ENCODE measurements at places on chromosomes 5 and 9.
A peak's percentile ranks its signal among the peaks of the same experiment; 100 is the strongest.

GRCh38 chr9:102178811-102179210, 440.4 kb upstream of the GRIN3A start:
- no peak for DNase-seq

DNA sequence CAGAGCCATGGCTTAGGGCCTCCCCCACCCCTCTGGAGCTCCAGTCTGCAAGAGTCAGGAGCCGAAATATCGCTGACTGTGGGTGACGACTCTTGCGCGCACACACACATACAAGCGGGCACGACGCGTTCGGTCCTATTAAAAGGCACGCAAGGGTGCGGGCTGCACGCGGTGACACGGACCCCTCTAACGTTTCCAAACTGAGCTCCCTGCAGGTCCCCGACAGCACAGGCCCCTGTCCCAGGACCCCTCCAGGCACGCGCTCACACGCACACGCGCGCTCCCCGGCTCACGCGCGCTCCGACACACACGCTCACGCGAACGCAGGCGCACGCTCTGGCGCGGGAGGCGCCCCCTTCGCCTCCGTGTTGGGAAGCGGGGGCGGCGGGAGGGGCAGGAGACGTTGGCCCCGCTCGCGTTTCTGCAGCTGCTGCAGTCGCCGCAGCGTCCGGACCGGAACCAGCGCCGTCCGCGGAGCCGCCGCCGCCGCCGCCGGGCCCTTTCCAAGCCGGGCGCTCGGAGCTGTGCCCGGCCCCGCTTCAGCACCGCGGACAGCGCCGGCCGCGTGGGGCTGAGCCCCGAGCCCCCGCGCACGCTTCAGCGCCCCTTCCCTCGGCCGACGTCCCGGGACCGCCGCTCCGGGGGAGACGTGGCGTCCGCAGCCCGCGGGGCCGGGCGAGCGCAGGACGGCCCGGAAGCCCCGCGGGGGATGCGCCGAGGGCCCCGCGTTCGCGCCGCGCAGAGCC, at the start of gene GRIN1:
TSS of gene GRIN1 (plus strand) at position 433 of the 746 bp plus-strand sequence. CDS start 333 bp downstream, outside the sequence.
- DNase-seq = peak; percentile 33

GRCh38 chr9:128800061-128800460, 13.0 kb downstream of the TBC1D13 start:
- no peak for DNase-seq

DNA sequence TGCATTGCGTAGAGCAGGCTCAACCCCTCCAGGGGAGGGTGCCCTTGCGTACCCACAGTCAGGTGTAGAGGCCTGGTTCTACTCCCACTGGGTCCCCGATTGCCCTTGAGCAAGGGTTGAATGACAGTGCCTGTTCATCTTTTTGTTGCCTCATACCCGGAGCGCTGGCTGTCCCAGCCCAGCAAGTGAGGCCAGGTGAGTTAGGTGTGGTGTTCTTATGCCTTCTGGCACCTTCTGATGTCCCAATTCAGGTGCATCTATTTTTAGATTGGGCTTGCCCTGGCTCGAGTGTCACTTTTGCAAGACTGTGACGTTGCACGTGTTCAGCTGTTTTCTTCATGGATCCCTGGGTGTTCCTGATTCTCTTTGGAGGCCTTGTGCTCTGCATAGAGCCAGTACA, 257.8 kb downstream of the GOLPH3 start:
- DNase-seq = no peak

DNA sequence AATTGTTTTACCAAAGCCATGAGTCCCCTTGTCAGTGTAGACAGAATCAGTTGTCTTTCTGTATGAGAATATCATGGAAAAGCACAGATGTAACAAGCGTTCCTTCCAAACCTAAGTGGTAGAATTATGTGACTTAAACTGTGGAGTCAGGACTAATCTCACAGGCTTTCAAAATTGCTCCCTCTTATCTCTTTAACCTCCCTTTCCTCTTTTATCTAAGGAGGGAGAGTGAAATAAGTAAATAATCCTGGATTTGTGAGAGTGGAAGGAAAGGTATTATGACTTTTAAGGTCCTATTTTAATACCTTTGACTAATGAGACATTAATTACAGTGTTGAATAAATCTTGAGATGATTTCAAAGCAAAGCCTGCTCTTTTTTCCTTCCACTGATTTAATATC, 52.4 kb upstream of the LIFR start:
- no peak for DNase-seq

- DNase-seq = no peak
These were observed 308.4 kb downstream of the PDE4D start for GRCh38 chr5:59584858-59585846.

DNA sequence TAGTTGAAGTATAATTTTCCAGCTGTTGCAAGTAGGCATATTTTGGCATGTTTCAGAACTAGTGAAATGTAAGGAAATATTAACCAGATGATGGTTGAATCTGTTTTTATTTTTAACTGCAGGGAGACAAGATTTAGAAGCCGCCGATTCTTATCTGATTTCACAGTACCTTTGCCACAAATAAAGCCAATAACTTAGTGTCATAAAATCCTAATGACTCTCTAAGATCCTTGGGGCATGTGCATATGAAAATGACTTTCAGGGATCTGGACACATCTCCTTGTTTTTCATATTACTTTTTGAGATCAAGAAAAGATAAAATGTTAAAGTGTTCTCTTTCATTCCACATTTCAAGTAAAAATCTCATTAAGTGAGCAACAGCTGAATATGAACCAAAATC, 125.8 kb upstream of the CNTLN start:
- DNase-seq = no peak

- no peak for DNase-seq
These were observed 14.2 kb upstream of the CCDC180 start for GRCh38 chr9:97293207-97293721.

GRCh38 chr5:121937762-121938161, 24.0 kb upstream of the SRFBP1 start:
- no peak for DNase-seq

GRCh38 chr5:156991714-156992113, 28.7 kb upstream of the TIMD4 start:
- no peak for DNase-seq

- DNase-seq = no peak
These were observed 31.1 kb upstream of the FRMD3 start for GRCh38 chr9:83569326-83569725.

DNA sequence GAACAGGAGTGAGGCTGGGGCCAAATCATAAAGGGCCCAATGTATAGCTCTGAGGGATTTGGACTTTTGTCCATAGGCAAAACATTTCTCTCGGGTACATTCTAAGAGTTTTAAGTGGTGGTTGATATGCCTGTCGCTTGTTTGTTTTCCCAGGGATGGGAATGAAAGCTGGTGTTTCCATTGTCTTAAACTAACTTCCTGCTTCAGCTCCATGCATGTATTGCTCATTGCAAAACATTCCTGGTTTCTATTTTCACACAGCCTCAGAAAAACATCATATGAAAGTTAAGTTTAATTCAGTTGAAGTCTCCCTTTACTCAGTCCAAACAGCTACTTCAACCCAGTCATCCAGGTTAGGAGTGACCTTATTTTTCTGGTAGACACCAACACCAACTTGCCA, 235.0 kb downstream of the ACTL7B start:
- DNase-seq = no peak

- DNase-seq = no peak
These were observed 88.0 kb upstream of the SLC12A2 start for GRCh38 chr5:127995556-127995955.

GRCh38 chr5:108430931-108431608, 49.2 kb upstream of the FBXL17 start:
- no peak for DNase-seq

DNA sequence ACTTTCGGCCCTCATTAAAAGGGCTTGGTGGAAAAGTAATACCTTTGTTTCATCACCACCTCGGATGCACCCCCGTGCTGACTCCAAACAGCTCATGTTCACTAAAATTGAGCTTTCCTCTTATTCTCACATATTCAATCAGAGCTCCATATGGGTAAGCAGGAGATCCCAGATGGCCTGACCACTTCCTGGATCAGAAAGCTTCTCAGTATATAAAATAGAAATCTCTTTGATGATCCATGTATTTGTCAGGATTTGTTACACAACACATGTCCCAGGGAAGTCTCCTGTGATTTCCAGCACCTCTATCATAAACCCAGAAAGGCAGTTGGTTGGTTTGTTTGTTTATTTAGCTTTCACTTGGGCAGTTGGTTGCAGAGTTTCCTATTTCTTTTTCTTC, 402.0 kb downstream of the MLLT3 start:
- DNase-seq = no peak

DNA sequence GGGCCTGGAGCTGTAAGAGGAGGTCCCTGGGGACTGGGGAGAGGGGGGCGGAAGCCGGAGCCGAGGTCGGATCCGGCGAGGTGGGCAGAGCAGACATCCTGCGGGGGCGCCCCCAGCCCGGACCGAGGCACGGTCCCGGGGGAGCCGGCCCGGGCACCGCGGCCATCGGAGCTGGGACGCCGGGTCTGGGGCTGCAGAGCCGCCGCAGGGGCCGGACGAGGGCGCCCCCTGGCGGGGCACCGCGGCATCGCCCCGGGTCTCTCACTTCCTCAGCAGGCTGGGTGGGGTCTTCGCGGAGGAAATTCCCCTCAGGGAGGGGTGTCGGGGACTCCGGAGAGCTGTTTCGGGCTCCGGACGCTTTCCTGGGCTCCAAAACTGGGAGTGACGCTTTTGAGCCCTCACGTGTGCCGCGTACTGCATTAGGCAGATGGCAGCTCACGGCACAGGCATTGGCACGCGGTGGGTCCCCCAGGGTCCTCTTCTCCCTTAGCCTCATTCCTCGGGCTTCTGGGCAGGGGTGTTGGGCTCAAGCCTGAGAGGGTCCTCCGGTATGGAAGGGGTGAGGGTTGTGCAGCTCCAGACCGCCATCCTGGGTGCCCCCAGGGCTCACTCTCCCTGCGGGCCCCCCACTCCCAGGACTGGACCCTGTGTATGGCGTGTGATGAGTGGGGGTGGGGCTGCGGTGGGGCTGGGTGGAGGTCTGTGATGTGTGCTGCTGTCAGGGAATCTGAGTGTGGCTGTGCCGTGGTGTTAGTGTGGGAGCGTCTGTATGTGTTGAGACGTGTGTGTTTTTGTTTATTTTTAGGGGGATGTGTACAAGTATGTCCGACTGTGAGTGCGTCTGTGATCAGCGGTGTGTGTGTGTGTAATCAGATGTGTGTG, 29.6 kb downstream of the LHX2 start:
- DNase-seq = no peak

DNA sequence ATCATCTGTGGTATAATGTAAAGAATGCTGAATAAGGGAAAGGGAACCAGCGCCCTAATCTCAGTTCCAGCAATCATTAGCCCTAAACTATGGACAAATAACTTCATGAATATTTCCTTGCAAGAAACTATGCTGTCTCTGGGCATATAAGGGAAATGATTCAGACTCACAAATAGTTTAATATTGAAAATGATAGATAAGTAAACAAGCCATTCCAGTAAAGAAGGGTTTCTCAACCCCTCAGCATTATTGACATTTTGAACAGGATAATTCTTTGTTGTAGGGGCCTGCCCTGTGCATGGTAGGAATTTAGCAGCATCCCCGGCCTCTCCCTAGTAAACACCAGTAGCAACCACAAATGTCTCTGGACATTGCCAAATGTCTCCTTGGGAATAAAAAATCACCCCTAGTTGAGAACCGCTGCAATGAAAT, 23.8 kb downstream of the C5 start:
- DNase-seq = no peak

DNA sequence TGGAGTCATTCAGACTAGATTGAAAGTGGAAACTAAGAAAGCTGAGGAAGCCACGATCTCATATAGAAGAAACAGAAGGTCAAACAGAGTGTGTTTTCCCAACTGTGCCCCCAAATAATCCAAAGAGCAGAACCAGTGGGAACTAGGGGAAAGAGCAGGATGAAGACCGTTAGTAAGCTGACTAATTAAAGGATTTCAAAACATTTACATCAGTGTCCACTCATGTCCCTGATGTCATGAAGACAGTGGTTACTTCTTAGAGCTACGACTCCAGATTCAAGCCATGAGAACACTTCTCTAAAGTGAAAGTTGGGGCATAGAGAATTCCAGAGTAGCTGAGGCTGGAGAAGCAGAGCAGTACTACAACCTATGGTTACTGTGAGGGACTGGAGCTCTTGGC, 119.6 kb upstream of the SLC12A2 start:
- no peak for DNase-seq

DNA sequence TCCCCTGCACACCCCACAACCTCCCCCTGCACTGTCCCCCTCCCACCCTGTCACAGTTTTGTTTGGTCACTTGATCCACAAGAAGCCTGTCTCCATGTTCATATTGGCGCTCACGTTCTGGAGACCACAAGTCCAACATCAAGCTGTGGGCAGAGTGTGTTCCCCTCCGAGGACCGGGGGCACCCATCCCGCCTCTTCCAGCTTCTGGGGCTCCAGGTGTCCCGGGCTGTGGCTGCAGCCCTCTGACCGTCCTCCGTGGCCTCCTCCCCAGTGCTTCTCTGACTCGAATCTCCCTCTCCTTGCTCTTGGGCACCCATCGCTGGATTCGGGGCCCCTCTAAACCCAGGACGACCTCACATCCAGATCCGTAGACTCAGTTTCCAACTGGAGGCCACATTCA, 49.2 kb downstream of the PLEKHG4B start:
- DNase-seq = no peak

GRCh38 chr5:177421062-177421798, 5.2 kb upstream of the GRK6 start:
- no peak for DNase-seq

DNA sequence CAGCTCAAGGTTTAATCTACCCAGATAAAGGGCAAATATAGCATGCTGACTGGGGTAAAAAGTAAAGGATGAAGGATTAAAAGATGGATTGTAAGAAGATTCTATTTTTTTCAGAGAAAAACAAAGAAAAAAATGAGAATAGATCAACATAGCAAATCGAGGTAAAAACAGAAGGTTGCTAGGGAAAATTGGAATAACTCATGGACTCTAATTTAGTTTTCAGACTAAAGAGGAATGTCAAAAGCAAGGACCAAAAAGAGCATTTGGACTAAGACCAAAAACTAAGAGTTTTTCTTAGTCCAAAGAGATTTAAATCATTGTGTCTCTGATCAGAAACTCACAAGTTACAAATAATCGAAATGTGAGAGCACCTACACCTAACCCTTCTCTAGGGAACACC, 250.7 kb upstream of the PTPRD start:
- no peak for DNase-seq

DNA sequence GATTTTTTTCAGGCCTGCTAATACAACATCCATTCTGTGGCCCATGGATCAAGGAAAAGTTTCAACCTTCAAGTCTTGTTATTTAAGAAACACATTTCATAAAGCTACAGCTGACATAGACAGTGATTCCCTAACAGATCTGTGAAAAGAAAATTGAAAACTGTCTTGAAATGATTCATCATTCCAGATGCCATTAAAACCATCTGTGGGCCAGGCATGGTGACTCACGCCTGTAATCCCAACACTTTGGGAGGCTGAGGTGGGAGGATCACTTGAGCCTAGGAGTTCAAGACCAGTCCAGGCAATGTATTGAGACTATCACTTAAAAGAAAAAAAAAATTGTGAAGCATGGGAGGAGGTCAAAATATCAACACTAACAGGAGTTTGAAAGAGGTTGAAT, 6.0 kb downstream of the RAPGEF6 start:
- DNase-seq = no peak

- no peak for DNase-seq
These were observed 556.0 kb downstream of the EBF1 start for GRCh38 chr5:158543539-158544387.

GRCh38 chr5:93607367-93608258, 24.6 kb downstream of the NR2F1 start:
- DNase-seq = no peak

Measured in hypothalamus (tissue), 51 donors.